Stimulated activated CD8-positive, alpha-beta memory T cell treated with anti-CD3 and anti-CD28 coated beads, Interleukin-4, amount 100 ng/mL, for 48 hours (primary cell): ENCODE measurements at places on chromosomes 5 and 9.

GRCh38 chr5:14355391-14355790 is 212.2 kb downstream of the TRIO start:
- DNase-seq: no peak

DNA sequence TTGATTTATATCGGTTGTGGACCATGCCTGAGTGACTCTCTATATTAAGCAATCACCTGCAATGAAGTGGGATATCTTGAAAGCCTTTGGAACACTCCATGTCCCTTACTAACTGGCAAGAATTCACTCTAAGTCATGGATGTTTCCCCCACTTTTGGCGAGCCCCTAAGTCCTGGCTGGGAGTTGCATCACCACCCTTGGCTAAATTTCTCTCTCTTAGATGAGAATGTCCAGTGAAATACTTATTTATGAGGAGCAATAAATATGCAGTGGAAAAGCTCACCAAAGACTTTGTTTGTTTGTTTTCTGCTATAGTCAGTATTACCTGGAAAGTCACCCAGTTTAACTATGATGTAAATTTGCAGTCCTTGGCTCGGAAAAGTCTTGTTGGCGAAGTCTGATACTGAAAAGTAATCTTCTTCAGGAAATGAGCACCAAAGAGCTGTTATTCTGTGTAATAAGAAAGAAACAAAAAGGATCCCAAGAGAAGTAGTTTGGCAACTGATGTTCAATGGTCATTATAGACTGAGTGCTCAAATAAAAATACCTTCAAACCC is 333.8 kb downstream of the DMRT2 start:
- DNase-seq: no peak

DNA sequence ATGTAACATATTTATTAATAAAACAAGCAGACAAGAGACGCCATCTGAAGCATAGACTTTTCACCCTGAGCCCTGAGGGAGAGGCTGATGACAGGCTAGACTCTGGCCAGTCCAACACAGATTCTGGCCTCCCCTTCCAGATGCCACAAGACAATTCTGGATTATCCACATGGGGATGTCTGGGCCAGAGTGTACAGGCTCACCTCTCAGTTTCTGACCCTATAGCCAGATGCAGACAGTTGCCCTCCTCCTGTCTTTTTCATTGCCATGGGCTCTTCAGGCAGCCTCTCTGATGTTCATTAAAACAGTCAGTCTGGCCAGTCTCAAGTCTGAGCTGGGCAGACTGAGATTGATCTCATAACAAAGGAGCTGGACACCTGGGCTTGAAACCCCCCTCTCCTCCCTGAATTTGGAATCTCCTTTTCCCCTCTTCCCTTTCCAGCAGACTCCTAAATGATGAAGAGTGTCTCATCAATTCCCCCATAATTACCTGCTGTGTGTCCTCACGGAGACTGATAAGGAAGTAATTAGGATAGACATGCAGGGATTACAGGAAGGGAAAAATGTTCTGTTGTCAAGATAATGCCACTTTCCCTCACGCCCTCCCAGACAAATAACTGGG is 89.6 kb downstream of the ASTN2 start:
- DNase-seq: no peak

GRCh38 chr5:170591054-170591453 is 87.2 kb downstream of the KCNIP1 start:
- no peak for DNase-seq

DNA sequence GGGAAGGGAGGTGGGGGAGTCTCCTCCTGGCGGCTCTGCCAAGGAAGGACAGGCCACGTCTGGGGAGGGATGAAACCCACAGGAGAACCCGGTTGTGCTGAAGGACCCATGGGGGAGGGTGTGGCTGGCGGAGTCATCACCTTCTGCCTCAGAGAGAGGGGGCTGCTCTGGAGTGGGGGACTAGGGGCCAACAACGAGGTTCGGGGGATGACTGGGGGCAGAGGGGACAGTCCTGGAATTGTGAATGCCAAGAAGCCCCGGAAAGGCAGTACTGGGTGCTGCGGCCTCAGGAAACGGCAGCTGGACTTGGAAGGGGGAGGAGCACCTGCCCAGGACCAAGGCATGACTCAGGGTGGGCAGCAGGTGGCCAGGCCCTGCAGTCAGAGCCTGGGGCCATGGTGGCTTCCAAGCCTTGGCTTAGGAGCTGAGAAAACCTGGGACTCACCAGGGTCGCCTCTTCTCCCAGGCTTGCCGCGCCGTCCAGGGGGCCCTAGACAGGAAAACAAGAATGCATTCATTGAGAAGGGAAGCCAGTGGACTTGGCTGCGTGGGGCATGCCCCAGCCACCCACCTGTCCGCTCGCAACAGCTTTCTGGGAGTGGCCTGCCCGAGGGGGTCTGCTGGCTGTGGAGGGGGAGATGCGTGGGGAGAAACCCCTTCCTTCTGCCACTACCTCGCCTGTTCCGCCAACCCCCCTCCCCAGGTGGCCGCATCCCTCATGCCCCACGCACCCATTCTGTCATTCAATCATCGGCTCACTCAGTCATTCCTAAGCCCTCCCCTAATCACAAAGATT is 74.0 kb upstream of the PHYKPL start:
- no peak for DNase-seq

- no peak for DNase-seq
Observed at GRCh38 chr5:125275725-125276090, 529.3 kb upstream of the ZNF608 start.

DNA sequence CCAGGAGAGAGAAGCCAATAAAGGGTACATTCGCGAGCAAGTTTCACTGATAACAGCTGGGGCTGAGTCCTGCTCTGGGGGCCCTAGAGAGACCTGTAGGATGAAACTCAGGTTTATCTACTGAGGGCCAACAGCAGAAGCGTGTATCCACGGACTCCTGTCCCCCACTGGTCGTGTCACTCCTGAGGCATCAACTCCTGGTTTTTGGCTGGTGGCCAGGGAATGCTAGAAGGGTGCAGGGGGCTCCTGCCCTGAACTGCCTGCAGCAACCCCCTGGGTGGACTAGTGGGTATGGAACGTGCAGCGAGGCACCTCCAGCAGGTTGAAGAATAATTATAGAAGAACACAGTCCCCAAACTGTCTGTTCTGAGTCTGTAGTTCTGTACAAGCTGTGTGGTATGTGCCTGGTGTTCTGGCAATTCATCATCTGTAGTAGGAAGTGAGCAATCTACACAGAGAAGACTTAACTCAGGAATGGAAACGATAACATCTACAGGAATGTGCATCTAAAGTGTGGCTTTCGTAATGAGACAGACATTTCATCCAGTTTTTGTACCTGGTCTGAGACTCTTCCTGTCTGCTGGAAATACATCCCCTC is 64.5 kb upstream of the GNA14 start:
- DNase-seq: no peak

- DNase-seq: no peak
Observed at GRCh38 chr5:27403243-27403882, 365.0 kb upstream of the CDH9 start.

DNA sequence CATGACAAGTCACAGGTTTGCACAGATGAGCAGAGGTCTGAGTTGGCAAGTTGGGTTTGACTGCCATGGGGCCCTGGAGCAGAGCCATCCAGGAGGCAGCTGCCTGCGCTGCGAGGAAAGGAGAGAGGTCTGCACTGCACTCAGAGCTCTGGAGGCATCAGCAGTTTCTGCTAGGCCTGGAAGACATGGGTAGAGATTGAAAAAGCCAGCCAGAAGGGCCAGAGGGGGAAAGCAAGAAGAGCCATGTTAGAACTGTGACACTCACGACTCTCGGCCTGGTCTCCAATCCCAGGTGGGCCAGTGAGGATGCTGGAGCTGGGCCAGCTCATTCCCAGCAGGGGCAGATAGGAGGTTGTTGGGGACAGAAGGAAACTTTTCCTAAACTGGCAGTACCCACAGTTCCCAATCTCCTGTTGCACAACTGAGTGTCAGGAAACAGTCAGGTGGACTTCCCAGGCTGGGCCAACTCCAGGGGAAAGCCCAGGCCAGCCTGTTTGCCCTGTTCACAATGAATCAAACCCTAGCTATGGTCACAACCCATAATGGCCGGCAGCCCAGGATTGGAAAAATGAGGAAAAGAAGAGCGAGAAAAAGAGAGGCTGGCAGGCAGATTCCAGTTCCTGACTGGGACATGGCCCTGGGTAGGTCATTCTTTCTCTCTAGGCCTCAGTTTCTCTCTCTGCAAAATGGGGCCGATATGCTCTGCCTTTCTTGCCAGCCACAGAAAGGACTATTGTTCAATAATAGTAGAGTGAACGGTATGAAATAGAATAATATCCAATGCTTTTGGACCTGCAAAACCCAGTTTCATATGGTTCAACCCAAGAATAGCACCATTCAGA is 7.8 kb upstream of the ORM1 start:
- peak; percentile 10 for DNase-seq

DNA sequence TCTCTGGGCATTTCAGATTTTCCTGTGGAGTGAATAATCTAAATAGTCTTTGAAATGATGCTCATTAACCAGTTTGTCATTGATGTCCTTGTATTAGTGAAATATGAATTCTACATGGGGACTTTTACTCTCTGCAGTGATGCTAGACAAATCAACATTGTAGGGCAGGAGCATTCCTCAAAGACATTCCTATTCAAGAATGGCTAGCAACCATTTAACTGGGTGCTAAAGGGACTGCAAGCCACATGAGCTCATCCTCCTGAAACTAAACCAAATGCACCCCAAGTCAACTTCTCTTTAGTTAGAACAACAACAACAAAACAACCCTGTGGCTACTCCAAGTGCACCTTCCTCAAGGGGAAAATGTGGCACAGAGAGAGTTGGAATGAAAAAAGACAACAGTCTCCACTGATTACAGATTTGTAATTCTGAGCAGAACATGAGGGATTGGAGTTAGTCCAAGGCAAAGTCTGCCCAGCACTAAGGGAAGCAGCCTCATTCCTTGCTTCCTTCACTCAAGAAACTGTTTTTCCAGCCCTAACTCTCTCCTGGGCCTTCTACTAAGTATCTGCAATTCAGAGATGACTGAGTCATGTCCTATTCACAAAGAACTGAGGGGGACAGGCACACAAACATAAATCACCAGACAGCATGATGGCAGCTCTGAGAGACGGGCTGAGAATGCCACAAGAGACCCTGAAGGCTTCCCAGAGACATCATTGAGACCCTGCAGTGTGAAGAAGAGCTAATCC is 82.0 kb upstream of the WWC1 start:
- DNase-seq: no peak

DNA sequence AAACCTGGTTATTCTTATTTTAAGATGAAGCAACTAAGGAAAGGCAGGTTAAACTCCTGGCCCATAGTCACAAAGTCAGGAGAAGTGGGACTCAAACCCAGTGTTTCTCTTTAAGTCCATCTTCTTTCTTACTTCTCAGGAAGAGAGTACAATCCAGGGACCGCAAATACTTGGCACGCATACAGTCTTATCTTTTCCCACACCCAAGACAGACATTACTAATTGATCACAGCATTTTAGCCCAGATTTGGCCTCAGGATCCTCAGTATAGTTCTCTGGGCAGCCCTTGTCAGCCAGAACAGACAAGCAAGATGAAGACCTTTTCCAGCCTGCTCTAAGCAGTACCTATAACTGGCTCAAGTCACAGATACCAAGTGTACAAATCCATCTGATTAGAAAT is 125.5 kb upstream of the RAI14 start:
- no peak for DNase-seq

DNA sequence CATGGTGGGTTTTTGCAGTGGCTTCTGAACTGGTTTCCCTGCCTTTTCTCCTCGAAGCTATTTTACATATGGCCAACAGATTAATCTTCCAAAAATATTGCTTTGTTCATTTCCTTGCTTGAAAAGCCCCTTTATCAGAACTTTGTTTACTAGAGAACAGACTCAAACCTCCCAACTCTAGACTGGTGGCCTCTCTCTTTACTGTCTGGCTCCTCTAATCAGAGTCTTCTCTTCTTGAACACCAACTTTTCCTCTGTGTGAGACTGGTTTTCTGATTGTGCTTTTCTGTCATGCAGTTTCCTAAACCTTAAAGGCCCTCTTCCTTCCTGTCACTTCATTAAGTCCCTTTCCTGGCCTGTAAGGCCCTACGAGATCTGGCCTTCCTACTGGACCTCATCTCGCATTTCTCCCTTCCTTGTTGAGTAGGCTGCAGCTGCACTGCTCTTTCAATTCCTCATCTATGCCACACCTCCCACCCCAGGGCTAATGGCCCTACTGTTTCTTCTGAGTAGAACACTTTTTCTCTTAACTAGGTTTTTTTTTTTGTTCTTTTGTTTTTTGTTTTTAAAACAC is 5.7 kb downstream of the C9orf43 start:
- DNase-seq: no peak

DNA sequence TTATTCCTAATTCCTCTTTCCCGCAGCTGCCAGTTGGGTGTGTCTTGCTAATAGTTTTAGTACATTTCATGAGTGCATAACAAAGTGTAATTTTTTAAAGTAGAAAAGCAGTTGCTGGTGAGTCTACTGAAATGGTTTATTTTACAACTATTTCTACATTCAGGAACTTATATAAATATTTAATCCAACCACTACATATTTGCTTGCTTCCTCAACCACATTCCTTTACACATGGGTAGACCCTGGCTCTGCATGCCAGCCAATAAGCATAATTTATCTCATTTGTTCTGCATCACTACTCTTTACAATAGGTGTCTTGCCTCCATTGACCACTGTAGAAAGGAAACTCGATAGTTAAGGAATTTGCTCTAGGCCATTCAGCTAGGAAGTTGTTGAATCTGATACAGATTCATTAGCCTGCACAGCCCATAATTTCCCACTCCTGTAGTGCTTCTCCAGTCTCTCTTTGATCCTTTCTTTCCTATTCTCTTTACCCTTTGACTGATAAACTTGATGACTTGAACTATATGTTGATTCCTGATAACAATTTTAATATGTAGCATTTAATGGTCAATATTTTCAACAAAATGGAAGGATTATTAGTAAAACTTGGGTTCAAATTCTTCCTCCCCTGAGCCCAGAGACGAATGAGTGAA is 342.5 kb upstream of the ACTBL2 start:
- DNase-seq: no peak

- no peak for DNase-seq
Observed at GRCh38 chr9:72464857-72465592, 56.4 kb upstream of the TMC1 start.

- no peak for DNase-seq
Observed at GRCh38 chr9:103530934-103531333, 535.8 kb downstream of the CYLC2 start.

DNA sequence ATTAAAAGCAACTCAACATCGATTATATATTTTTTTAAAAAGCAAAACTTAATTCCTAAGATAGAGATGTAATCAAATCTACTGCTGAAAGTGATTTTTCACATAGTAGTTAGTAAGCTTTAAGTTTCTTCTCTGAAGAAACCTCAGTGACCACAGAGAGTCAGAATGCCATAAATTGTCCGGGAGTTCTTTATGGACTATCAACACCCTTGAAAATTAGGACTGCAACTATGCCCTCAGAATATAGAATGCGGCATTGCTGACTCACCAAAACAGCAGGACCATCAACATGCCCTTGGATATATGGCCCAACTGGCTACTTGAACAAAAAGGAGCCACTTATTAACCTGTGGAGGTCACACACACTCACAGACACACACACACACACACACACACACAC is 228.9 kb upstream of the SNX2 start:
- DNase-seq: no peak
